CD4-positive, alpha-beta T cell treated with Interleukin-21 for 1 hour (primary cell): ENCODE measurements at places on chromosomes 11 and 22.

- DNase-seq: no peak
Measured at GRCh38 chr11:13189561-13190426, 87.8 kb upstream of the BMAL1 start.

- DNase-seq: no peak
Measured at GRCh38 chr11:17596711-17597110, 49.7 kb downstream of the OTOG start.

GRCh38 chr11:76444065-76444383 lies 794 bp upstream of the EMSY start:
- DNase-seq: no peak

GRCh38 chr11:34616830-34617504 lies 3.9 kb upstream of the EHF start:
- DNase-seq: no peak

DNA sequence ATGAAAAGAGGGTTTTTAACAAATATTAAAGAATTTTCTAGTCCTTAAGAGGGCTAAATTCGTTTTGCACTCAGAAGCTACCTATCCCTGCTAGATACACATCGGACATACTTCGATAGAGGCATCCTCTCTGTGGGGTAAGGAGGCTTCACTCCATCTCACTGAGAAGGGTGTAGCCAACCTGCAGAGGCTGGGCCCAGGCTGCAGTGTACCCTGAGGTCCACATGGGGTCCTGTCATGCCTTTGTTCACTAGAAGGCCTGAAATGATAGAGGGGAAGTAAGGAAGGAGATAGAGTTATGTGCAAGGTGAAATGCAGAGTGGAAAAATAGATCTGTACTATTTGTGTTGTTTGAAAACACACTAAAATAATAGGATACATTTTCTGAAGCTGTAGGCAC lies 45.6 kb downstream of the IGSF9B start:
- no peak for DNase-seq

DNA sequence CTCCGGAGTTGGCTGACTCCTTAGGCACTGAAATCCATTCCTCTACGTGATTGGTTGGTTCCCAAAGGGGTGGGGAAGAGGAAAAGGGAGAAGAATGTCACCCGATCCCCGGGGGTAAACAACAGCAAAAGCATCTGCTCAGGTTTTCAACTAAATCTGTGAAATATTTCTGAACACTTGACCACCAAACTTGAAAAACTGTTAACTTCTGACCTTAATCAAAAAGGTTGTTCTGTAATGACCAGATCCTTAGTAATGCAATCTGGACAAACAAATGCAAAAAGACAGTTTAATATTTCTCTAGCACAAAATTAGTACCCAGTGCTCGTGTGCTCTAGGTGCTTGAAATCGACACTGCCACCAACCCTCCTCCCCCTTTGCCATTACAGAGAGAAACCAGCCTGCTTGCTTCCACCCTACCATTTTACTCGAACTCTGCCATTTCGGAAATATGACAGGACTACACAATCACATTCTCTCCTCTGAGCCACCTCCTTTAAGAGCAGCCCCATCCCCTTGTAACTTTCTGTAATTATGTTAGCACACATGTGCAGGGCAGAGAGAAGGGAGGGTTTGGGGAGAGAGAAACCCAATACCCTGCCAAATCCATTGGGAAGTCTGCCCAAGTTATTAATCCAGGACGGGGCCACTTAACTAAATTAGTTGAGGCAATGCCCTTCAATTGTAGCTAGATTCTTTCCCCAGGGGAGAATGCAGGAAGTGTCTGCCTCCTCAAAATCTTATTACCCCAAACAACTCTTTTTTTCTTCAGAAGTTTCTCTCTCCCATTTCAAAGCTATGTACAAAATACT lies 113.8 kb downstream of the RBFOX2 start:
- peak; percentile 7 for DNase-seq

DNA sequence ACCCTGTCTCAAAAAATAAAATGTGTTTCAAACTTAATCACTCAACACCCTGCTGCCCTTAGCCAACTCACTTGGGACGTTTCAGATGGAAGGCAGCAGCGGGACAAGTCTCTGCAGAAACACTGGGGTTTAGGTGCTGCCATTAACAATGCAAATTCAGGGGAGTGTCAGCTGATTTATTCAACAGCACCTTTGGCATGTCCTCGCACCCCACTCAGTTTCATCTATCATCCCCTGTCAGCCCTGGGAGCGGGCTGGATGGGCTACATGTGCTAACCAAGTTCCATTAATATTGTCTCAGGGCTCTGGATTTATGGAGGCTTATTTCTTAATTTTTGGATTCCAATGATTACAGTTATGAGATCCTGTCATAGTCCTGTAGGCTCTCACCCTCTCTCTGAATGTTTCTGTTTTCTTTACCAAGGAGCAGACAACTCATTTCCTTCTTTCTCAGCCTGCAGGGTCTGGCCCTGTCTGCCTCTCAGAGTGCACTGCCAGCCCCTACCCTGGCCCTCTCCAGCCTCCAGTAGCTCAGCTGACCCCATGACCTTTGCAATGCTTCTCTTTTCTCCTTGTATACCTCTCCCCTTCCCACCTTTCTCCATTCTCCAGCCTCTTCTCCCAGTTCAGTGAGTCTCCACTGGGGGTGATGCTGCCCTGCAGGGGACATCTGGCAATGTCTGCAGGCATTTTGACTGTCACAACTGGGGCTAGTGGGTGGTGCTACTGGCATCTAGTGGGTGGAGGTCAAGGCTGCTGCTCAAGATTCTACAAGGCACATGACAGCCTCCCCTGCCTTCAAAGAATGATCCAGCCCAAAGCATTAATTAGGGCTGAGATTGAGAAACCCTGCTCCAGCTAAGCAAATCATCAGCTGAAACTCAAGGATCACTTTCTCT lies 79.0 kb downstream of the APIP start:
- no peak for DNase-seq

GRCh38 chr11:97964332-97965004 lies 1056.3 kb upstream of the CNTN5 start:
- DNase-seq: no peak

DNA sequence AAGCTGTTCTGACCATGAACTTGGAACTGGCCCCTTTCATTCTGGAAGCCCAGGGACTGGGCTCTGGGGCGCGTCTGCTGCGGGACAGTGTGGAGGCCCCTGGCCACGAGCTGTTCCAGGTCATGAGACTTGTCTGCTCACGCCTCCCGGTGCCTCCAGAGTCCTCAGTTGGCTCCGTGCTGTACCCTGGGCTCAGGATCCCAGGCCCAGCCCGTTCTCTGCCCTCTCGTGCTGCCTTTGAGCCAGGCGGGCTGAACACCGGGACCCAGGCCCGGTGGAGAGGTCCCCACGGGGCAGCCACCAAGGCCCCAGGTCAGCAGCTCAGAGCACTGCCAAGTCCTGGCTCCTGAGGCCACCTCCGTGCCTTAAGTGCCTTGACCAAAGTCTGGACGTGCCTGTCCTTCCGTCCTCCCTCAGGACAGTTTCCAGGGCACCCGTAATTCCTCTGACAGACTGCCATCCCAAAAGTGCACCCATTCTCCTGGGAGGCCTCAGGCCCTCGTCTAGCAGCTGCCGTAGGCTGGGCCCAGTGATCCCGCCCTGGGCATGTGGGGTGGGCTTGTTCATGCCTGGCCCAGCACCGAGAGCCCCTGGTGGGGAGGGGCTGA lies 36.3 kb upstream of the PPARA start:
- DNase-seq: no peak

DNA sequence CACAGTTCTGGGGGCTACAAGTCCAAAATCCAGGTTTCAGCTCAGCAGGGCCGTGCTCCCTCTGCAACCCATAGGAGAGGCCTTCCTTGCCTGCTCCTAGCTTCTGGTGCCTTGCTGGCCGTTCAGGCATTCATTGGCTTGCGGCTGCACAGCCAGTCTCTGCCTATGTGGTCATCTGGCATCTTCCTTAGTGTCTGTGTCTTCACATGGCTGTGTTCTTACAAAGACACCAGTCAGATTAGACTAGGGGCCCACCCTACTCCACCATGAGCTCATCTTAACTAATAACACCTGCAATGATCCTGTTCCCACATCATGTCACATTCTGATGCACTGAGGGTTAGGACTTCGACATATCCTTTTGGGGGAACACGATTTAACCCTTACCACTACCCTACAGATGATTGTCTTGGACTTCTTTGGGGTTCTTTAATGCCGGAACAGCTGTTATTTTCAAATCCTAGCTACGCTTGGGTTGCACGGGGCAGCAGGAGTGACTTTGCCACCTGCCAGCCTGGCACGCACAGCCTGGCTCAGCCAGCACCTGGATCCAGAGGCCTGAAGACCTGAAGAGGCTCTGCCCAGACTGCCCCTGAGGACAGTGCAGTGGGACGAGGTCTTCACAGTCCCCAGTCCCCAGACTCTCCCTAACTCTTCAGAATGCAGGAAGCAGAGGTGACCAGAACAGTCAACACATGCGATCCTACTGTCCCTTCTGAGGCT lies 7.7 kb upstream of the NEAT1 start:
- DNase-seq: no peak

DNA sequence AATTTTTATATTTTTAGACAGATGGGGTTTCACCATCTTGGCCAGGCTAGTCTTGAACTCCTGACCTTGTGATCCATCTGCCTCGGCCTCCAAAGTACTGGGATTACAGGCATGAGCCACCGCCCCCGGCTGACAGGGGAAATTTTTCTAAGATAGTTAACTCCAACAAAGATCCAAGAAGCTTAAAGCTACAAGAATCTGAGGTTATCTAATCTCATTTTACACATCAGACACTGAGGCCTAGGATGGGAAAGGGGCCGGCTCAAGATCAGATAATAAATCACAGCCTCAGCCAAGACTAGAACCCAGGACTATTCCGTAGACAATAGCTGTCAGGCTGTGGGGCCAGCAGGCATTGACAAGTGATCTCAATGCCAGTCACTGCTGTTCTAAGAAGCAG lies 94.0 kb downstream of the AMBRA1 start:
- DNase-seq: no peak
